ENCODE measurements at places on chromosomes 6 and 20.

DNA sequence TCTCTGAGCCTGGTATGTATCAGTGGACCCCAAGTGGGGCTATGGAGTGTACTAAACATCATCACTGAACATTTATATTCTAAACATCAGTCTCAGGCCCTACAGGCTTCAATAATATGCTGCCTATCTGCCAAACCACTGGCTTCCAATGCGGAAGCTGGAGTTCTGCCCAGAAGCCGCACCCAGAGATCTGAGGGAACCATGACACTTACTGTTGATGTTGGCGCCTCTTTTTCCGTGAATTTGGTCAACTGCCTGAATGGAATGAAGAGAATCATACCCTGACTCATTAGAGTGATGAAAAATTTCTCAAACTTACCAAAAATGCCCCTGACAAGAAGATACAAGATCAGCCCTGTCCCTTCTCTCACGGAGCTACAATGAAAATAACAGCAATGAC is 66.2 kb downstream of the SLC22A23 start:
- no peak for DNase-seq

DNA sequence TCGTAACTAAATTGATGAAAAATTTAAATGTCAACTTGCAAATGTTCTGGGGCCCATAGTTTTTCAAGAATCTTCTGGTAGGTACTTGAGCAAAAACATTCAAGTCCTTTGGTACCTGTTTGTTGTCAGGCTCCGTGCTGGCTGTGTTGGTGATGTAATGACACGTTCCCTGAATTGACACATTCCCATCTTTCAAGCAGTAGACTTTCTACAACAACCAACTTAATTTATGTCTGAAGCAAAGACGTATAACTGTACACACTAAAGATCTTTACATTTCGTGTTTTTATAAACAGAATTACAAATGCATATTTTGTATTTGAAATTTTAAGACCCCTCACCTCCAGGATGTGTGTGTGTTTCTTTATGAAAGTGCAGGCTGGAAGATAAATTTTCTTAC is 49.5 kb downstream of the NCOA3 start:
- DNase-seq, result no peak

DNA sequence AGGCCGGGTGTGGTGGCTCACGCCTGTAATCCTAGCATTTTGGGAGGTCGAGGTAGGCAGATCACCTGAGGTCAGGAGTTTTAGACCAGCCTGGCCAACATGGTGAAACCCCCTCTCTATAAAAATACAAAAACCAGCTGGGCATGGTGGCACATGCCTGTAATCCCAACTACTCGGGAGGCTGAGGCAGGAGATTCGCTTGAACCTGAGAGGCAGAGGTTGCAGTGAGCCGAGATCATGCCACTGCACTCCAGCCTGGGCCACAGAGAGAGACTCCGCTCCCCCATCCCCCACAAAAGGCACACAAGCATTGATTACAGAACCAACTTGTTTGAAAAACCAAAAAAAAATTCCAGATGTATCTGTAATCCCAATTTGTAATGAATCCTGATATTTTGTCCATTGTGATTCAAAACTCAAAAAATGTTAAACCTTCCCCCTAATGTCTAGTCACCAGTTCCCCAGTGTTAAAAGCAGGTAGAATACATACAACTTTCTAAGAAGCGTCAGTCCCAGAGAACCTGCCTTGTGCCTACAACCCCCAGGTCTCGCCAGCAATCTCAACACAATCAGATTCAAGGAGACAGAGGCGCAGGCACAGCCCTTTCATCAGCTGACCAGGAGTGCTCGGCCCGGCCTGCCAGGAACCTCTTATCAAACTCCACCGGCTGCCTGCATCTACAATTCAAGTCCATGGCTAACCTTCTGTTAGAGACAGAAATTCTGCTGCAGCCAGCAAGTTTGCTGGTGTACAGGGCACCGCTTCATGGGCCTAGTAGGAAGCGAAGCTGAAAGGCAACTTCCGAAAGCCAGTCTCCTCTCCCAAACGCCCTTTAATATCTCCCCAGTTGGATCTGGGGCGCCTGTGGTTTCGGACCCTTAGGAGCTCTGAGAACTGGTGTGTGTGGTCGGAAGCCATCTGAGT is 2.1 kb downstream of the EZR start:
- no peak for DNase-seq

DNA sequence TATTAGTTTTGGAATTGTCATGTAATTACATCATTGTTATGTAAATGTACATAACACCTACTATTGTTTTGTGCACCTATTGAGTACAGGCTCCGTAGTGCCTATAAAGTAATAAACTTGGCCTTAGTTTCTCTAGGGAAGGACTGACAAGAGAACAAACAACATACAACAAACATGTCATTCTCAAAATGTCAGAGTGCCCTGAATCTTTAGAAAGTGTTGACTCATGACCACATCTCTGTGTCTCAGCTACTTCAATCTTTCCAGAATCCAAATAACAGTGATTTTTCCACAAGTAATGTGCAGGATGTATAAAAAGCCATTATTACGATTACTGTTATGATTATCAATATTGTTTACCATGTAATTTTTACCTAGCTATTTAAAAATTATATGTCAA is 17.2 kb downstream of the LAMP5 start:
- DNase-seq, result no peak

DNA sequence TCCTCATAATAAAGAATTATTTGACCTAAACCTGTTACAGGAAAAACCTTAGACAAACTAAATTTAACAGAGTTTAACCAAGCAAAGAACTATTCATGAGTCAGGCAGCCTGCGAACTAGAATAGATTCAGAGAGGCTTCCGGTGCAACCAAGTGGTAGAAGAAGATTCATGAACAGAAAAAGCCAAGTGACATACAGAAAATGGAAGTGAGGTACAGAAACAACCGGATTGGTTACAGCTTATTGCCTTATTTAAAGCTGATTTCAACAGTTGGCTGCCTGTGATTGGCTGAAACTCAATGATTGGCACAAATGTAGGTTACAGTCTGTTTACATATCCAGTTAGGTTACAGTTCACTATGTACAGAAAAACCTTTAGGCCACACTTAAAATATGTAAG is 10.1 kb downstream of the PPP1R3G start:
- no peak for DNase-seq

GRCh38 chr6:3403238-3404173 is 53.3 kb downstream of the SLC22A23 start:
- DNase-seq, result no peak

- no peak for DNase-seq
Observed at GRCh38 chr6:136582711-136583471, 32.7 kb upstream of the MAP7 start.

DNA sequence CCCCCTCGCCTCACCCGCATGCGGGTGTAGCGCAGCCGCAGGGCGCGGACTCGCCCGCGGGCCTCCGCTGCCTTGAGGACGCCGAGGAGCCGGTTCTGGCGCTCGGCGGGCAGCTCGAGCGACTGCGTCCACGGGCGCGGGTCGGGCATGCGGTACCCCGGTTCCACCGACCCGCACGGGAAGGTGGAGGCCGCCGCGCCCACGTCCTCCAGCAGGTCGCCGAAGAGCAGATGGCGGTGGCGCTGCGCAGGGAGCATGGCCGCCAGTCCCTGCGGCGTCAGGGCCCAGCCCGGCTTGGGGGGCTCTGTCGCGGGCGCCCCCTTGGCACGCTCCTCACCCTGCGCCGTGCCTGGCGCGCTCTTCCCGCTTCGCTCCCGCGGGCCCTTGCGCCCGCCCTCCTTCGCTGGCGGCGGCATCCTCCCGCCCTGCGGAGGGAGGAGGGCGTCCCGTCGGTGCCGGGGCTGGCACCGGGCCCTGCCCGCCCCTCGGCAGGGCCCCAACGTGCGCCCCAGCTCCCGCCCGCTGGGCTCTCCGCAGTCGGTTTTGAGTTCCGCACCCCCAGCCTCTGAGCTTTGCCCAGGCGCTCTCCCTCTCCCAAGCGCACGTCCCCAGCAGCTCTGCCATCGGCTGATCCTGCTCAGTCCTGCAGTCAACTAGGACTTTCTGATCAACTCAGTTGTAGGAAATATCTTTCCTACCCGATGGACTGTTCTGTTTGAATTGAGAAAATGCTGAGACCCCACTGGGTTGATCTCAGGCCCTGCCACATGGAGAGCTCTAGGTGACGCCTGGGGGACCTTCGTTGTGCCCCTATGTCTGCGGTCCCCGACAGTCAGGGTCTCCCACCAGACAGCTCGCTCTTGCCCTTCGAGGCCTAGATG is at the start of gene LKAAEAR1:
LKAAEAR1 (minus strand) TSS at position 595 of the 881 bp plus-strand sequence; CDS start at position 416, 179 bp downstream.
- DNase-seq, result no peak

GRCh38 chr6:111121789-111122350 is 34.6 kb downstream of the SLC16A10 start:
- DNase-seq, result no peak

- no peak for DNase-seq
Observed at GRCh38 chr6:80480421-80481157, 374.1 kb downstream of the BCKDHB start.

DNA sequence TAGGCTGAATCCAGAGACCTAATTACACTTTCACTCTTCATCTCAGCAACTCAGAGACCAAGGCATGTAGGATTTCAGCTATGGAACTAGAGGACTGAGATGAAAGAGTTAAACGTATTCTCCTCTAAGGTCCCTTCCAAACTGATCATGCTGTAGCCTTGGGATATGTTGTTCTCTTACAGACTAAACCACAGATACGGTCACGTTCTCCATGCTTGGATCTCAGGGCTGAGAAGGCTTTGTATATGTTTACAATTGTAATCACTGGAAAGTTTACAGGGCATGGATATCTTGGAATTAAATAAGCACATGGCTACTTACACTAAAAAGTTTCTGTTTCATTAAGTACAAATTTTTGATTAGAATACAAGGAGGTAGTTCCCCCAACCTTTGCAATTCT is 50.1 kb downstream of the PKIB start:
- DNase-seq, result no peak

- no peak for DNase-seq
Observed at GRCh38 chr20:5327356-5327755, 10.6 kb upstream of the PROKR2 start.

- no peak for DNase-seq
Observed at GRCh38 chr6:150622941-150623874, 23.5 kb downstream of the PLEKHG1 start.

DNA sequence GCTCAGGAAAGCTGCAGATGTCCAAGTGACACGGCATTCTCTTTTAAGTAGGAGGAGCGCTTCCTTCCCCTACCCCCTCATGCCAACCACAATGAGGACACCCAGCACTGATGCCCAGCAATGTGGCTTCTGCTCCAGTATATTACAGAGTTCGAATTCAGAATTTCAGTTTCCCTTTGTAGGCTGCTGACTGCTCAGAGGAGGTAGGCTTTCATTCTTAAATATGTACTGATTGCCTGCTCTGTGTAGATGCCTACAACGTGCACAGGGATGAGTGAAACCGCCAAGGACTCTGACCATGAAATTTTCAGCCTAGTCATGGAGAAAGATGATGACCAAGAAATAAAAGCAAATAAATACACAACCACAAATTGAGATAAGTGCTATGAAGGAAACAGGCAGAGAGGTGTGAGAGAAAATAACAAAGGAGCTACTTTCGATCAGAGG is 50.9 kb upstream of the TNFAIP3 start:
- DNase-seq, result peak; percentile 36

- no peak for DNase-seq
Observed at GRCh38 chr6:55182016-55182650, 7.8 kb downstream of the HCRTR2 start.

DNA sequence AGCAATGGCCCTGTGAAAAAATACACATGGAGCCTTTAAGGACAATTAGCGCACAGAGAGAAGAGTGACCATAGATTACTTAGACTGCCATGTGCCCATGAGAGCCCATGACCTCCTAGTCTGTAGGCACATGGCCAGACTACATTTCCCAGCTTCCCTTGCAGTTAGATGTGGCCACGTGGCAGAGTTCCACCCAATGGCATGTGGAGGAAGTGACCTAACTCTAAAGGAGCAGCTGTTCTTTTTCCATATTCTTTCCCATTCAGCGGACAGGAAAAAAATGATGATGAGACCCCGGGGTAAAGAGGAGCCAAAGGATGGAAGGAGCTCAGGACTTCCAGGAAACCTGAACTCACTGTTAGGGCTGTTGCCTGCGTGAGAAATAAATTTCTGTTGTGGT is 116.6 kb downstream of the CBLN4 start:
- no peak for DNase-seq

GRCh38 chr20:21049305-21049828 is 56.8 kb downstream of the LINC00237 start:
- DNase-seq, result no peak

DNA sequence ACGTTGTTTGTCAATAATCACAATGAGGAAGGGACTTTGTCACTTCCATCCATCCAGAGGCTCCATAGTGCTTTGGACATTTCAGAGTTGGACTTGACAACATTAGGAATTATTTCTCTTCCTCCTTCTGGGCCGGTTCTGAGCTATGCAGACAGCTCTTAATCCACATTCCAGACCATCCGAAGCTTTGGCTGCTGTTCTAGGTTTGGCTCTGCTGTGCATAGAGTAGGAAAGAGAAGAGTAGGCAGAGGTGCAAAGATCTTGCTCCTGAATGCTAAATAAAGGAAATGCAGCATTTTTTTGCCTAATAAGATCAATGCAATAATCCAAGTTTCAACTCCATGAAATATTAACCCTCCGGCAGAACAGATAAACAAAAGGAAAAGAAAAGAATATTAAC is 251.8 kb upstream of the PRND start:
- DNase-seq, result no peak

DNA sequence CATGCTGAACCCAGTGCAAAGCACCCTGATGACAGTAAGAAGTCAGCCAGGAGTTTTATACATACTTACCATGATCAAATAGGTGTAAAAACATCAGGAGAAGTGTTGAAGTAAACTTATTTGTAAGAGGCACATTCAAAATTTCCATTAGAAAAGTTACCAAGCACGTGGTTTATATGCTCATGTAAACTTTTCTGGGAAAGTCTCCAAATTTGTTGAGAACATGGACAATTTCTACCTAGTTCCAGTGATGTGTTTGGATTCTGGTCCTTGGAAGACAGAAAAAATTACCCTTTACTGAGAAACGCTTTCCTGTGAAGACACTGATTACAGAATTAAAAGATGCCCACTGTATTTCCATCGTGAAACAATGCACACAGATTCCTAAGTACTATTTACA is 288.9 kb upstream of the CDH4 start:
- no peak for DNase-seq

- no peak for DNase-seq
Observed at GRCh38 chr6:3032986-3033385, 33.3 kb downstream of the NQO2 start.

GRCh38 chr20:63189322-63189642 is 26.6 kb downstream of the YTHDF1 start:
- no peak for DNase-seq

DNA sequence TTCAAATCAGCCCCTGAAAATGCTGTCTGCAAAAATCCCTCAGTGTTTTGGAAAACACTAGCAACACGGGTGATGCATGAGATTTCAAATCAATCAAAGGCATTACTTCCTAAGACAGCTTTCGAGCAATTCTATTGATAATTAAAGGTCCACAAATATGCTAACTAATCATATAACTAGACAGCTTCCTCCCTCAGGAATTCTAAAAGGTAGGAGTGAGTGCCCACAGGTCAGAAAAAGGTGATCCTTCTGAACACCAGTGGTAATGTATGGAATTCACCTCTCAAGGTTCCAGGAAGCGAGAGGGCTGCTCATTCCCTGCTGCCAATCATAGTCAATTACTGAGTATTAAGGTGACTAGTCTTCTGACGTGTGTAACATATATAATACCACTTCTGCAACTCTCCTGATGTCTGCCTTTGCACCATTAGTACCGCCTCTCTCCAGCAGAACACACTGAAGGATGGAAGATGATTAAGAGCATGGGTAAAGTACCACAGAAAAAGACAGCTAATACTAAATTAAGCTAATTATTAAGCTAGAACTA is 16.4 kb downstream of the MAN1A1 start:
- DNase-seq, result no peak

- DNase-seq, result no peak
Observed at GRCh38 chr6:17881085-17881858, 106.2 kb downstream of the KIF13A start.
